Activated CD4-positive, alpha-beta T cell treated with anti-CD3 and anti-CD28 coated beads for 36 hours (primary cell): ENCODE measurements at places on chromosomes 5 and 9. TPM values are rescaled to one million over a fixed set of nuclear protein-coding genes. Genes with fewer than 3 reads are reported as not detected.
A peak's percentile ranks its signal among the peaks of the same experiment; 100 is the strongest.

GRCh38 chr9:16704116-16705110 lies 166.1 kb downstream of the BNC2 start:
- DNase-seq, result no peak

- DNase-seq, result peak; percentile 82
Measured at GRCh38 chr9:107172160-107172978, 110.7 kb upstream of the RAD23B start.

GRCh38 chr5:107415762-107416161 lies 255.0 kb downstream of the EFNA5 start:
- DNase-seq, result no peak

DNA sequence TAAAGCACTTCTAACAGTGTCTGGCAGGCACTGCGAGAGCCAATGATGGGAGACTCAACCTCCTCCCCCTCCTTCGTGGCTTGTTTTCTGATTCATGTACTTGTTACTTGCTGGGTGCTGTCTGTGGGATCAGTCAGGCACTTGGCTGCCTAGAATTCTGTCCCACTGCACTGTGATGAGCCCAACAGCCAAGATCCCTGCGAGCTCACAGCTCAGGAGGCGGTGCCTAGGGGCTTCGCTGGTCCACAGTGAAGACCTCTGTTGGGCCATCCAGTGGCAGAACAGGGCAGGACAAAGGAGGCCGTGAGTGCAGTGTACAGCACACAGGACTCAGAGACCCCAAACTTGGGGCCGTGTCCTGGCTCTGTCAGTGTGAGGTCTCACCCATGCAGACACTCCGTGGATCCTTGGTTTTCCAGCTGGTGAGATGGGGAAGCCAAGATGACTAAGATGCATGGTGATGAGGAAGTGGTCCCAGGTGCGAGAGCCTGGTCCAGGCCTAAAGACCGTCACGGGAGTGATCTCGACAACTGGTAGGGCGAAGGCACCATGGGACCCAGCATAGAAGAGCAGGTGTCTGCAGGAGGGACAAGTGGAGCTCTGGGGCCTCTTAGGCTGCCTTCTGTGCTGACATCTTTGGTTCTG lies 19.5 kb downstream of the MYMK start:
- no peak for DNase-seq

The BNC2 gene
- not detected for total RNA-seq

GRCh38 chr9:33320568-33321261 lies 30.4 kb downstream of the NFX1 start:
- DNase-seq, result peak; percentile 22

The IGFBPL1 gene
- total RNA-seq, result 0.21 TPM

GRCh38 chr9:70490478-70490877 lies 76.0 kb upstream of the KLF9 start:
- DNase-seq, result no peak

DNA sequence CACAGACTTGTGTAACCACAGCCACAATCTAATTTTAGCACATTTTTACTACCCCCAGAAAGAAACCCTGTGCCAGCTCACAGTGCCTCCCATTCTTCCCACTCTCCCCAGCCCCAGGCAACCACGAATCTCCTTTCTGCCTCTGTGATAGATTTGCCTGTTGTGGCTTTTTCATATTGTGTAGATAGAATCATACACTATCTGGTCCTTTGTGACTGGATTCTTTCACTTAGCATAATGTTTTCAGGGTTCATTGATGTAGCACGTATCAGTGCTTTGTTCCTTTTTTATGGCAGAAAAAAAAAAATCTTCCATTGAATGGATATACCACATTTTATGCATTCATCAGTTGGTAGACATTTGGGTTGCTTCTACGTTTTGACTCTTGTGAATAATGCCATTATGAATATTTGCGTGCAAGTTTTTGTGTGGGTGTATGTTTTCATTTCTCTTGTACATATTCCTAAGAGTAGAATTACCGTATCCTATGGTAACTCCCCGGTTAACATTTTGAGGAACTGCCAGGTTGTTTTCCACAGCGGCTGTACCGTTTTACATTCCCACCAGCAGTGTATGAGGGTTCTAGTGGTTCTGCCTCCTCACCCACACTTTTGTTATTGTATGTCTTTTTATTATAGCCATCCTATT lies 64.5 kb downstream of the RCL1 start:
- peak; percentile 16 for DNase-seq

DNA sequence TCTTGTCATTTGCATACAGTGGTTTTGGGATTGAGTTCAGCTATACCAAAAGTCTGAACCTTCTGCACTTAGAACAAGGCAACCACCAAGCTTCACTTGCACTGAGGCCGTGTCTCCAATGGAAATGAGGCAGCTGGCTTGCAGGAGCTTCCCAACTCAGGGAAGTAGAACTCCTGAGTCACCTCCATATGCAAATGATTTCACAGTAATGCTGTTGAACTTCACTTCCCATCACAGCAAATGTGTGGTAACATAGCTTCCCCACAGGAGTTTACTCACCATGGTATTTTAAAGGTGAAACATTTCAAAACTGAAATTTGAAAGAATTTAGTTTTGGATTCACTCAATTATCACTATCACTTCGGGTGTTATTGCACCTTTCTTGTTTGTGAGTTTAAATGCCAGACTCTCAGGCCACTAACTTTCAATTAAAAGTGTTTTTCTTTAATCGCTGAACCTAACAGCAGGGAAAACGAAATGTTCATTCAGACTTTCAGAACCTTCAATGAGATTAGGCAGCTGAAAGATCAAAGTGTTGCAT lies 9.0 kb downstream of the CD274 start:
- DNase-seq, result peak; percentile 47
